Activated T-helper 17 cell treated with anti-CD3 and anti-CD28 coated beads, Interleukin-2, amount 50 U/mL, for 72 hours (primary cell): ENCODE measurements at places on chromosomes 1 and 21. TPM values are rescaled to one million over a fixed set of nuclear protein-coding genes. Genes with fewer than 3 reads are reported as not detected.

DNA sequence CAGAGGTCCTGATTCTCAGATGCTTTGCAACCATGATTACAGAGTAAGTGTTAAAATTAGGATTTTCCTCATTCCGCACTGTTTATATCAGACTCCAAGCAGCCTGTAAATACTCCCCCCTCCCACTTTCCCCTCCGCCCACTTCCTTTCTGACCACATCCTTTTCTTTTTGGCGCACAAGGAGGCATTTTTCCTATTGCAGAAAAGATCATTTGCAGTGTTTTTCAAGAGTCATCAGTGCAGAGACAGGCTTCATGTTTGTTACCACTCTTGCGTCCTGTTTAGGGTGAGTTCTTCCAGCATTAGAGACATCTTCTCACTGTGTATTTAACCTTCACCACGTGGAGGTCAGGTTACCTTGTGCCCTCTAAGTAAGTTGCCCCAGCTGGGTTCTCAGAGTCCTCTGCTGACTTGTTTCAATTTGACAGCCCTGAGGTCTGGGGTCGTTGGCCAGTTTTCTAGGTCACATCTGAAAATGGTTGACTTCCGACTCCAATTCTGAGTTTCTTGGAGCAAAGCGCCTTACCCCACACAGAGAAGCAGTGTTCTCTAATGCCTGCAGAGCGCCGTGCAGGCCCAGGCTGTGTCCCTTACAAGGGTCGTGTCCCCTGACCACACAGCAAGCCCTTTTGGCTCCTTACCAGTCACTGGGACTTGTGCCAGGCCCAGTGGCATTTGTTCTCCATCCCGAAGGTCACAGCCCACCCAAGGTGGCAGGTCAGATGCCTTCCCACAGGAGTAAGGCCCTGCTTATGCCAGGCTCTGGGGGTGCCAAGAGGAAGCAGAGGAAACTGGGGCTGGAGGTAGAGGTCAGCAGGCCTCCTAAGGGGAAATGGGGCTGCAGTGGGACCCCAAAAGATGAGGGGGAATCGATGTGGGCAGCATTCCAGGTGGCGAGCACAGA is 85.6 kb downstream of the FAM78B start:
- peak; percentile 8 for ATAC-seq

- no peak for ATAC-seq
Measured at GRCh38 chr1:2866422-2867086, 65.1 kb upstream of the TTC34 start.

GRCh38 chr1:20699558-20699957 is 18.2 kb downstream of the KIF17 start:
- ATAC-seq, result no peak

GRCh38 chr1:17117451-17118265 is 1.6 kb downstream of the PADI2 start:
- ATAC-seq, result no peak

GRCh38 chr1:58931756-58932155 is 147.9 kb upstream of the JUN start:
- ATAC-seq, result no peak

DNA sequence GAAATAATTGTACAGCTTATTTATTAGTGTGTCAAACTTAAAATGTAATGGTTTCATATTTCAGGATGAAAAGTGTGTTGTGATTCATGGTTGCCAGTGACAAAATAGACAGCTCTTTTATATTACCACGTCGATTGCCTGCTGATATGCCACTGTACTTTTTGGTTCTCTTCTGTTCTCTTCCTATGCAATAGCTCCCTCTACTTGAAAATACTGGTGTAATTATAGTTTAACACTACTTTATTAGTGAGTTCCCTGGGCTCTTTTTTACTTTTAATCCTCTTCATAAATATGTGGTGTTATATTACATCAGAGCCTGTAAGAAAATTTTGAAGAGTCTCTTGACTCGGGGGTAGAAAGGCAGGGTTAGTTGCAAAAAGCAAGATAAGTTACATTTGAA is 111.3 kb downstream of the PATJ start:
- ATAC-seq, result no peak

DNA sequence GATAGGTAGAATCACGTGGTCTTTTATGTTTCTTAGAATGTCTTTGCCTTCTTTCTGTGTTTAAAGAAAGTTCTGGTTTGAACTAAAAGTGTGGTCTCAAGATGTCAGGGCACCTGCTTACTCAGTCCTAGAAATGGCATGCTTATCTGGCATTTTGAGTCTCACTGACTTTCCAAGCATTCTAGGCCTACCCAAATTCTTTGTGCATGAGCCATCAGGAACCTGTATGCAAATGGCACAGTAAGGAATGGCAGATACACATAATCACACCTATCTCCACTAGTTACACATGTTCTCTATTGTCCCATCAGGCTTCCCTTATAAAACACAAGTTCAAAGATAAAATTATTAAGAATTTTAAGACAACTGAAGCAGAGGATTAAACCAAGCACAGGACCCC is 29.5 kb upstream of the CLCA4 start:
- no peak for ATAC-seq

- no peak for ATAC-seq
Measured at GRCh38 chr1:60922304-60922703, 160.1 kb upstream of the NFIA start.

DNA sequence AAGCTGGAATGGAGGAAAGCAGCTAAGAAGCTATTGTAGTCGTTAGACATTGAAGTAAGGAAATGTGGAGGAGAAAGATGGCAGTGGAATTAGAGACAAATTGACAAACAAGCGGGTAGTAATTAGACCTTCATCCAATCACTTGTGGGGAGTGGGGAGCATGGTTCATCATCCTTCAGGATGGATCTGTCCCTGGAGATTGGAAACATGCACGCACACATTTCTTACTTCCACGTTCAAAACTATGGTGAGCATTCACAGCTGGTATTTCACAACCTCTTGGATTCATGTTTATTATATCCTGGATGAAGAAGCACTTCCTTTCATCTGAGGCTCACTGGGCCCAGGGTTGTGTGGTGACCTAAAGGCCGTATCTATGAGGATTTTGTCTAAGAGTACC is 188.1 kb downstream of the ST6GALNAC3 start:
- ATAC-seq, result no peak

The CYP2J2 gene
- 0.87 TPM for total RNA-seq

The BCL2L15 gene
- total RNA-seq, result 4.4 TPM

DNA sequence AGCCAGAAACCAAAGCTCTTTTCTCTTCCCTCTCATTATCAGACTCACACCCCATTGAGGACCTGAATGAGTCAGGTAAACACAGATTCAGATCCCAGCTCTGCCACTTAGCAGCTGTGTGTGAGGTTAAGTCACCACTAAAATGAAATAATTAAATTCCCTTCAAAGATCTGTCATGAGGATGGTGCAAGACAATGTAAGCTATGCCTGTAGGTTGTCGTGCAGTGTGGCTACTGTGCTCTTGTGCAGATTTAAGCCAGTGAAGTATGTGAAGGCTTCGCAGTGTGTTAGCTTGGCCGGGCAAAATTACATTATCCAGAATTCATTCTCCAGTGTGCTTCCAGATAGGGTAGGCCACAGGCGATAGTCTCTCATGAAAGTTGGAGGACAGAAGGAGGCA is 13.6 kb downstream of the UBL4B start:
- ATAC-seq, result no peak

DNA sequence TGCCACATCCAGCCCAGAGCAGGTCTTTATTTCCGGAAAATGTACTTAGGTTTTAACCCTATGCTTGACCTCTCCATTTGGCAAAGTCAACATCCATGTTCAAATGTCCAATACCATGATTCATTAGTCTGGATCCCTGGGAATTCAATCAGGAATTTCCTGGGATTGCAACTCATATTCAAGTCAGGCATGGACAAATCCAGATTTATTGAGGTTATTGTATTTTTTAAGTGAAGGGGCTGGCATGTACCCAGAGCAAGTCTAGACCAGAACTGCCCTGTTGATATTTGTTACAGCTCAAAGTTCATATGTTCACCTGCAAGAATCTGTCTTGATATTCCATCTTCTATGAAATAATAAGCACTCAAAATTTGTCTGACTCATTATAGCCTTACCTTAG is 521.1 kb downstream of the ADGRL2 start:
- no peak for ATAC-seq

DNA sequence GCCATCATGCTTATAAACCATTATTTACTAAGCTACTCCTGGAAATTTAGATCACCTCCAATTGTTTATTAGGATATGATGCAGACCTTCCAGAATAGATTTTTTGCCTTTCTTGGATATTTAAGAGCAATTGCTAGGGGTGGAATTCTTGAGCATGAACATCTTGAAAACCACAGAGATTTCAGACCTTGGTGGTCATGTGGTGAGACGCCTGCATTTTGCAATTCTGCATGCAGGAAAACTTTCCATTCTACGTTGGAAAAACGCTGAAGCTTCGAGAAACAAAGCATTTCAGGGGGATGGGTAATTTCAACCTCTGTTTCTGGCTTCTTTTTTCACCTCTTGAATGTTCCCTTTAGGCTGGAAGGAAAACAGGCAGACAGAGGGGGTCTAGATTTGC is 596.3 kb downstream of the KIF26B start:
- ATAC-seq, result no peak

- ATAC-seq, result no peak
Measured at GRCh38 chr21:46639489-46640386, 4.3 kb downstream of the PRMT2 start.

DNA sequence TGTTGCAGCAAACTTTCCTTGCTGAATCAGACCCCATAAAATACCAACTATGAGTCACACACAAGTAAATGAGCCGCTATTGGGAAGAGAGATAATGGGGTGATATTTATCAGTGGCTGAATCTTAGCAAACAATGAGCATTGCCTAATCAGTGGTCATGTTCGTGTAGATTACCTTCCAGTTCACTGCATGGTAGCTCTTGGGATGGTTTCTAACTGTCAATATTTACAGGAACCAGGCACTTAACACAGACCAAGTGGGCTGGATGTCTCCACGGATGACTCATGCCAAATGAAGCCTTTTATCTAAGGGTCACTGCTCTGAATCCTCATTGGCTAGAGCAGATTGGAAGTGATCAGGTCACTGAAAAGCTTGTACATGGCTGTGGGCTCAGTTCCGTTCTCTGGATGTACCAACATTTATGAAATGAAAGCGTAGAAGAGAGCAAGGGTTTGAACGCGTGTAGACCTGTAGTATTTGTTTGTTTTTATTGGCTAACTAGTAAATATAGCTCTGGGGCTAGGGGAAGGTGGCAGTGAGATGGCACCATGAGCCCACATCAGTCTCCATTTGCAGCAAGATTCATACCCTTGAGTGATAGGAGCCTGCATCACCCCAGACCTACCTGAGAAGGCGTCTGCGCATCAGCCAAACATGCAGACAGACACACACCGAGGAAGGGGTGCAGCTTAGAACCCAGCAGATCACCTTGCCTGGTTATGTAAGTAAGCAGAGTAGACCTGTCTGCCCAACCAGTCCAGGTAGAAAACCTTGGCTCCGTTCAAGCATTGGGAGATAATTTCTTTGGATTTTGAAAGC is 153.3 kb downstream of the TOMM20 start:
- ATAC-seq, result peak; percentile 1

- no peak for ATAC-seq
Measured at GRCh38 chr1:119797606-119798005, 13.7 kb downstream of the REG4 start.
